ENCODE measurements at places on chromosomes 6 and 20. TPM values are rescaled to one million over a fixed set of nuclear protein-coding genes. Genes with fewer than 3 reads are reported as not detected.

Gene COL9A3
- 0.67 TPM for total RNA-seq

Gene SLC22A1
- total RNA-seq, result 0.89 TPM

Gene ID4
- total RNA-seq, result 2.6 TPM

Gene FAM83B
- 0.47 TPM for total RNA-seq
